ENCODE measurements at places on chromosomes 1 and 21.

DNA sequence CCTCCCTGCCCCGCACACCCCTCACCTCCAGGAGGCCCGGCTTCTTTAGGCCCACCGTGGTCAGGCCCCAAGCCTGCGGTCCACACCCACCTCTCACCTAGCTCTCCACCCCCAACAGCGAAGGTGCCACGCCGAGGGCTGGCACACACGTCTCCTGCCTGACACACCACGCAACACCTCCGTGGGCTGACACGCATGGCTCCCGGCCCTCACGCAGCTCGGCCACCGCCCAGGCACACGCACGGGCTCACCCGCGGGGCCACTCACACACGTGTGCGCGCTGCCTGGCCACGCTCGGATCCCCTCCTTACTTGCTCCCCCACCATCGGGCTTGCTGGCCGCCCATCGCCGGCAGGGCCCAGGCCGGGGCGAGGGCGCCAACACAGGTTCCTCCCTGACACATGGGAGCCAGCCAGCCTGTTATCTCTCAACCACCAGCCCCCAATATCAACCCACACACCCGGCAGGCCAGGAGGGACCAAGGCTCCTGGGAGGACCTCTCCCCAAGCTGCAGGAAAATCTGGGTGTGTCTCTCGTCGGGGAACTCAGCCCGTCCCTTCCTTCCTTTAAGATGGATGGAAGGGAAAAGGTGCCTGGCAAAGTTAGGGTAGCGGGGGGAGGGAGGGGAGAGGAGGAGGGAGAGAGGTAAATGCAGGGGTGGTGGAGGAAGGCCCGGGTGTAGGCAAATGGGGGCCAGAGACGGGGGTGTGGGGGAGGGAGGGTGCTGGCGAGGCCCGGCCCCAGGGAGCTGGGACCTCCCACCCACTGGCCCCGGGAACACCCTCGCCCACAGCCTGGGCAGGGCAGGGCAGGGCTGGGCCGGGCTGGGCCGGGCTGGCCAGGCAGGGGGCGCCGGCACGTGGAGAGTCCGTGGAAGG lies 546 bp downstream of the ELOVL1 start:
- peak; percentile 76 for ATAC-seq

DNA sequence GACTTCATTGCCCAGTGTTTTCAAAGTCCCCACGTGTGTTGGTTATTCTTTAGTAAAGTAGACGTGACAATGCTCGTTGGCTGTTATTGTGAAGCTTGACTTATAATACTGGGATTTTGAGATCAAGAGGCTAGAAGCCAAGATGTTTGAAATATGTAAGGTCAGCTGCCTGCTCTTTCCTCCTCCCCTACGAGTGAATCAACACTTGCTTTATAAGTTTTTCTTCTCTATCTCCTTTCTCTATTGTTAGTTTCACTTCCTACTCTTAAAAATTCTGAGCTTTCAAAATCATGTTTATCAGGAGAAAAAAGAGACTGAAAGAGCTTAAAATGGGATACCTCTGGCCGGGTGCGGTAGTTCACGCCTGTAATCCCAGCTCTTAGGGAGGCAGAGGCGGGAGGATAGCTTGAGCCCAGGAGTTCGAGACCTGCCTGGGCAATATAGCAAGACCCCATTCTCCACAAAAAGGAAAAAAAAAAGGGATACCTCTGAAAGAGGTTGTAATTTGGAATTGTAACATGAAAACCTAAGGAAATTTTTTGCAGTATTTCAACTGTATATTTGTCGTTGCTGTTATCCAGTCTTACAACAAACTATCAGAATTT lies 72.0 kb downstream of the EPB41 start:
- no peak for ATAC-seq

DNA sequence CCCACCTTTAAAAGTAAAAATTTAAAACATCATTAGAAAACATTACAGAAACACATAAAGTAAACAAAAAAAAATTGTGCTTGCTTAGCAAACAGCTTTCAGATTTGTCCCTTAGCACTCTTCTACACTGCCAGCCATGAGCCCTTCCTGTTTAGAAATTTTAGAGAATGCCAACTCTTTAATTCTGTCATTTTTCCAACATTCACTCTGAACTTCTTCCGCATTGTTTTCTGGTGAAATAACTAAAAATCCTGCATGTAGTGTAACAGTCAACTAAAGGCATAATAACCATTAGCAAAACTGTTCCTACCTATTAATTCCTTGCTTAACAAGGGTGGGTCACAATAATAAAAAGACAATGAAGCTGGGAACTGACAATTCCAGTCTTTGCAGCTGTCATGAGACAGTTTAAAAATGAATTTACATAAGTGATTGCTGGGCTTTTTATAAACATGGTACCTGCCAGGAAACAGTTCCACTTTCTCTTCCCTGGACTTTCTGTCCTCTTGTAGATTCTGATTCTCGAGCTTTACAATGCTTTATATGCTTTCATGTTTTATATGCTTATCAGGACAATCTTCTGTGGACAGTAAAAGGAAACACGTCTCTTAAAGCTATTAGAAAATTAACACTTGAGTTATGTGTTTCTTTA lies 19.0 kb downstream of the GNG12 start:
- peak; percentile 47 for ATAC-seq

DNA sequence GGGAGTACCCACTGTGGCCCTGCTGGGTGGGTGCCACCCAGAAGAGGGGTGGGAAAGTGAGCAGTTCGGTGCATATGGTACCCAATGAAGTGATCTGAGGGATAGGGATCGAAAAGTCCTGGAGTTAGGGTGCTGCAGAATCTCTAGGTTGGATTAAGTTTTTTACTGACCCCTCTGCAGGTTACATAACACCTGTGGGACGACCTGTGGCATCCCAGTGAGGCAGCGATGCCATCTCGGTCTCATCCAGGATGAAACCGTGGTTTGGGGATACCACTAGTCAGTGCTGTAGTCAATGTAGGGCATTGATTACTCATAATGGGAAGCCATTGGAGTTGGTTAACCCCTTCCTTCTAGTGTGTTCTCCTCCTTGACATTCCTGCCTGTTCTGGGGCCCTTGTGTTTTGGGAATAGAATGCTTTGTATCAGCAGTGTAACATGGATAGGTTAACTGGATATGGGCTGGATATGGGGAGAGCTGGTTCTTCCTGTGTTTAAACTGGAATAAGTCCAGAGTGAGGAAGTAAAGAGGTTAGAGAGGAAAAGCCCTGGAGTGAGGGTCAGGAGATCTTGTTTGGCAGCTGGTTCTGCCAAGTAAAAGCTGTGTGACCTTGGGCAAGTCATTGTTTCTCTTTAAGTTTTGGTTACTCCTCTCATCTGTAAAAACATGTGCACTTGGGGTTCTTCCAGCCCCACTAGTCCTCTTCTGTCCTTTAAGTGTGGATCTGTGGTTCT lies 42.8 kb upstream of the ATF3 start:
- no peak for ATAC-seq

DNA sequence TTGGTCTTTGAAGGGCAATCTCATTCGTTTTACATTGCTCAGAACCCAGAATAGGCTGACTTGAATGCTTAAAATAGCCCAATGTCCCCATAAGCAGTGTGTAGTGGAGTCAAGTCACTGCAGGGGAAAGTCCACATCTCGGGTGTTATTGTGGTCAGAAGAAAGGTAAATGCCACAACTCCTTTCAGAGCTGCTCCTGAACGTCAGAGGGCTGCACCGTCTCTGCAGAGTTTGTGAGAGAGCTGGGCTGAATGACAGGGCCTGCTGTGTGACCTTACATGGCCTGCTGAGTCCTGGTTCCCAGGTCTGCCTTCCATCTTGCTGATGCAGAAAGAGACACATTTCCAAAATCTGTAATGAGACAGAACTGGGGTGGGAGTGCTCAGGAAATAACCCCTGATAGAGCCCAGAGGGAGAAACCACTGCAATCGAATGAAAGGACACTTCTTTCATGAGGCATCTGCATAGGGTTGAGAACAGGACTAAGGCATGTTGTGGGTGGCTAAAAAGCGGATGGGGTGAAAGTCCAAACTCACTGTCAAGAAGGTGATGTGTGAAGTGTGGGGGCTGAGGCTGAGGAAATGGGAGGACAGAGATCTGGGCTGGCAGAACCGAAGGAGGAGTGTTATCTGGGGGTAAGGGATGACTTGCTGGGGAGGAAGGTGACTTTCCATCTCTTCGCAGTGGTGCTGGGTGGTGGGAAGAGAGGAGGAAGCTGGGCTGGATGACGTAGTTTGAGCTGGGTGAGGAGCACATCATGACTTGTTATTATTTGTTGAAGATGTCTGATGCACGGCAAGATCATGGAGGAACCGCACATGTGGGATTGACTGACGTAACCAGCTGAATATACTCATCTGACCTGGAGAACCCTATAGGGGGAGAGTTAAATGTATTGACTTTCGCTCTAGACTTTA lies 33.7 kb downstream of the XCL2 start:
- no peak for ATAC-seq

- no peak for ATAC-seq
These were observed 31.1 kb downstream of the DLGAP3 start for GRCh38 chr1:34898330-34898761.

- no peak for ATAC-seq
These were observed 87.7 kb downstream of the C4BPA start for GRCh38 chr1:207191776-207192175.

DNA sequence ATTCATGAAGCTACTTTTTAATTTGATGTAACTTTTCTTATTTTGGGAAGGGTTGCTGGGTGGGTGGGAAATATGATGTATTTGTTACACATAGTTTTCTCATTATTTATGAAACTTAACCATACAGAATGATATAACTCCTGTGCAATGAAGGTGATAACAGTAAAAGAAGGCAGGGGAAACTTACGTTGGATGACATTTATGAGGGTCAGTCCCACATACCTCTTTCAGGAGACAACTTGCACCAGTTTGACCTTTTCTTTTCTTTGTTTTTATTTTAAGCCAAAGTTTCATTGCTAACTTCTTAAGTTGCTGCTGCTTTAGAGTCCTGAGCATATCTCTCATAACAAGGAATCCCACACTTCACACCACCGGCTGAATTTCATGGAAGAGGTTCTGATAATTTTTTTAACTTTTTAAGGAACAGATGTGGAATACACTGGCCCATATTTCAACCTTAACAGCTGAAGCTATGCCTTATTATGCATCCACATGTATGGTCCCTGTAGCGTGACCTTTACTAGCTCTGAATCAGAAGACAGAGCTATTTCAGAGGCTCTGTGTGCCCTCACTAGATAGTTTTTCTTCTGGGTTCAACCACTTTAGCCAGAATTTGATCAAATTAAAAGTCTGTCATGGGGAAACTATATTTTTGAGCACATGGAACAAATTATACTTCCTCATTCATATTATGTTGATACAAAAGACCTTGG lies 28.0 kb upstream of the KIAA1614 start:
- no peak for ATAC-seq

DNA sequence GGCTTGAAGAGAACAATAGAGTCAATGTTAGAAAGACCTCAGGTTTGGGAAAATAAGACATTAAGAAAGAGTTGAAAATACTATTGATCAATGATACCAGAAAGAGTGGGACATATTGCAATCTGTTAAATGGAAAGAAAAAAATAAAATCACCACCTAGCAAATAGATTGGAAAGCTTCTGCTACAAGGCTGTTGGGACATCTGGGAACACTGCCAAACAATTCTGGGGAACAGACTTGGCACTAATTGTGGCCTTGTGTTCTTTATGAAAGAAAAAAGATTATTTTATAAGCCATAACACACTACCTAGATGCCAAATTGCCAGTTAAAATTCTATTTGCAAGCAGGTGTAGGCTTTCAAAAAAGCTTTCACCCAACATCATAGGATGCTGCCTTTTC lies 137.8 kb downstream of the TSEN15 start:
- no peak for ATAC-seq

GRCh38 chr1:89822109-89822962 lies 1.5 kb downstream of the LRRC8D start:
- ATAC-seq, result no peak

DNA sequence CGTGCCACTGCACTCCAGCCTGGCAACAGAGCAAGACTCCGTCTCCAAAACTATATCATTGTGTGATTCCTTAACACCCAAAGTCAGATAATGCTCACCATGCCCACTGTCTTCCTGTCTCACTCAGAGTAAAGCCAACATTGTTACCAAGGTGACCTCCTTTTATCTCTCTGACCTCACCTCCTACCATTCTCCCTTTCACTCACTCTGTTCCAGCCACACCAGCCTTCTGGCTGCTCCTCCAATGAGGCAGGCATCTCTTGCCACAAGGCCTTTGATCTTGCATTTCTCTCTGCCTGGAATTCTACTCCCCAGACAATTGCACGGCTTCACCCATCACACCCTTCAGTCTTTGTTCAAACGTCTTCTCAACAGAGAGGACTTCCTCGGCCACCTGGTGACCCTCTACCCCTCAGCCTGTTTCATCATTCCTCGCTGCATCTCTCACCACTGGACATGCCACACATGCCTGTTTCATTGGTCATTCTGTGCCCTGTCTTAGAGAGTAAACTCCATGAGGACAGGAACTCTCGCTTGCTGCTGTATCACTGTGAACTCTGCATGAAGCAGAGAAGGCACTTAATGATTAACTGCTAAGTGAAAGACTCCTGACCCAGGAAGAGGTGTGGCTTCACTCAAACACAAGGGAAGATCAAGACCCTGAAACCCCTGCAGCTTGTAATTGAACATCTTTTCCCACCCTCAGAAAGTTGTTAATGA lies 67.1 kb upstream of the CAPZB start:
- no peak for ATAC-seq

- ATAC-seq, result no peak
These were observed 170.8 kb downstream of the ADSS2 start for GRCh38 chr1:244280859-244281258.

DNA sequence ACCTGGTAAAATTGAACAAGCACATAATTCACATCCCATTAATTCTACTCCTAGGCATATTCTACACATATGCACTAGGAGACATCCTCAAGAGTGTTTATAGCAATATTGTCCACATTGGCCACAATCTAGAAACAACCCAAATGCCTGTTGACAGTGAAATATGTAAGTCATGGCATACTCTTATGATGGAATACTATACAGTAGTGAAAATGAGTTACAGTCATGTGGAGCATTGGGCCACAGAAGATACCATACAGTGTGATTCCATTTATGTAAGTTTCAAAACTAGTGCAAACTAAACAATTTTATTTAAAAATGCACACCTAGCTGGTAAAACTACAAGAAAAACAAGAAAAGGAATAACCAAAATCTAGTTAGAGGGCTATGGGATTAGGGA lies 19.1 kb downstream of the CHIT1 start:
- ATAC-seq, result no peak

- no peak for ATAC-seq
These were observed 129.8 kb upstream of the DAB1 start for GRCh38 chr1:57553666-57554065.

DNA sequence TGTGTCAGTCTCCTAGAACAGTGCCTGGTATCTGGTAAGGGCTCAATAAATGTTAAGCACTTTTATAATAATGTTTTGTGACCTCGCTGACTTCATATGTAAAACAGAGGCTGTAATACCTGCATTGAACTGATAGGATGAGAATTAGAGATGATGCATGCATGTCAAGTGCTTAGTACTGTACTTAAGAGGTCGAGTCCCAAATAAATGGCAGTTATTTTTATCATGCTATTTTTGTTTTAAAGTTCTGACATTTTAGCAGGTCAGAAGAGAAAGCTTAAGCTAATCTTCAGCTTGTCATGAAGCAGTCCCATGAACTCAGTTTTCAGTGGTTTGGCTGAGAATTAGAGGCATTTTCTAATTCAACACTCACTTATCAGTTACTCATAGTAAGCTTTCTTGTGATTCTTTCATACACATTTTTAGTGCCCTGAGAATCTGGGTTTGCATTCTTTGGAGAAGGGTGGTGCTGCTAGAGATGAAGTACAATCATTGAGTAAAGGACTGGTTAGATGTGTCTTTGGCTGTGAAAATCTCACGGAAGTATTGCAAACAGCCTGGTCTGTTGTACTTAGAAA lies 75.7 kb upstream of the RAVER2 start:
- ATAC-seq, result no peak
